Parietal lobe (tissue), 2 donors: ENCODE measurements at places on chromosomes 7 and 10. TPM values are rescaled to one million over a fixed set of nuclear protein-coding genes. Genes with fewer than 3 reads are reported as not detected.

Gene IKZF1
- 0.94 TPM for total RNA-seq

Gene CPA1
- total RNA-seq = not detected

Gene MSMB
- not detected for total RNA-seq

Gene OR6B1
- not detected for total RNA-seq

Gene TMEM209
- total RNA-seq = 12.5 TPM
